ENCODE measurements at places on chromosomes 3 and 15.

DNA sequence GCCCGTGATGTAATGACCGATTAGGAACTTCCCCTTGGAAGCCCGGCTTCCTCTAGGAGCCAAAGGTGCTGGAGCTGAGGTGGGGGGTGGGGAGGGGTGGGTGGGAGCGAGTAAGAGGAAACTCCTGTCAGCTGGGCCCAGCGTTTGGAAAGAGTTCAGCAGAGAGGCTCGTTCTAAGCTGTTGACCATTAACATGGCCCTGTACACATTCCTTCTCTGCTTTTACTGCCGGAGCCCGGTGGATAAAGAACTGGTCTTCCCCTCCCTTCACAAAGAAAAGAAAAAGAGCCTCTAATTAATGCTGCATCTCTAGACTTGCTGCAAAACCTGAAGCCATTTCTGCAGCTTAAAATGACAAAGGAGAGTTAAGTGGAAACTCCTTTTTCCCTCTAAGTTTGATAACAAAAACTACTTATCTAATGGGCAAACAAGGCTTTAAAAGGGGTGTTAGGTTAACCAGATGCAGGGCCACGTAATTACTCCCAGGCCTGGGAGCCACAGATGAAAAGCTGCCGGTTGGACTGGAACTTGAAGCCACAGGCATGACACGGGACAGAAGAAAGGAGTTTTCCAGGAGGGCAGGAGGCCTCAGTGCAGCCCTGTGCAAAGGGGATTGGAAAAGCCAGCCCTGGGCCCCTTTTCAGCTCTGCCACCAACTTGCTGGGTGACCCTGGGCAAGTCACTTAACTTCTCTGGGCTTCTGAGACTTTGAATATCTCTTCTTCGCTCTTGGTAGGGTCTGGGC is 71.3 kb downstream of the SMAD6 start:
- no peak for DNase-seq

DNA sequence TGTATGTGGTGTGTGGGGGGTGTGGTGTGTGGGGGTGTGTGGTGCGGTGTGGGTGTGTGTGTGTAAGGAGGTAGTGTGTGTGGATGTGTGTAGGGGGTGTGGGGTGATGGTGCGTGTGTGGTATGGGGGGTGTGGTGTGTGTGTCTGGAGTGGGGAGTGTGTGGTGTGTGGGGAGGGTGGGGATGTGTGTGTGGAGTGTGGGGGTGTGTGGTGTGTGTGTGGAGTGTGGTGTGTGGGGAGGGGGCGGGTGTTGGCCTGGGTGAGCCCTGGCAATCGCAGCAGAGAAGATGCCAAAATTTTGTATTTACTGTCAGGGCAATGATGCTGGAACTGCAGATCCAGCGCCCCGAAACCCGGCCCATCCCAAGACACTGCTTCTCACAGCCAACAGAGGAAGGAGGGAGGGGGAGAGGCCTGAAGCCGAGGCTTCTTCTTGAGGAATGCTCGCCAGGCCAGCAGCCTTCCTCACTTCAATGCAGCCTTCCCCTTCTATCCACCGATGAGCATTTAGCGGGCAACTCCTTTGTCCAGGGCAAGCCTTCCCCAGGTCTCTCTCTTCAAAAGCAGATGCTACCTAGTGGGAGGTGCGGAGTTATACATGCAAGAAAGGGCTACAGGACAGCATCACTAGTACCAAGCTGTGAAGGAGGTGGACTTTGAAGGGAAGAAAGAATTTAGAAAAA is 11.9 kb upstream of the SRP14 start:
- DNase-seq: no peak

- DNase-seq: no peak
Observed at GRCh38 chr3:136385457-136385856, 135.3 kb downstream of the PCCB start.

- no peak for DNase-seq
Observed at GRCh38 chr3:13686367-13687160, 137.6 kb downstream of the FBLN2 start.

GRCh38 chr3:119647843-119648575 is 12.4 kb downstream of the POPDC2 start:
- DNase-seq: no peak

DNA sequence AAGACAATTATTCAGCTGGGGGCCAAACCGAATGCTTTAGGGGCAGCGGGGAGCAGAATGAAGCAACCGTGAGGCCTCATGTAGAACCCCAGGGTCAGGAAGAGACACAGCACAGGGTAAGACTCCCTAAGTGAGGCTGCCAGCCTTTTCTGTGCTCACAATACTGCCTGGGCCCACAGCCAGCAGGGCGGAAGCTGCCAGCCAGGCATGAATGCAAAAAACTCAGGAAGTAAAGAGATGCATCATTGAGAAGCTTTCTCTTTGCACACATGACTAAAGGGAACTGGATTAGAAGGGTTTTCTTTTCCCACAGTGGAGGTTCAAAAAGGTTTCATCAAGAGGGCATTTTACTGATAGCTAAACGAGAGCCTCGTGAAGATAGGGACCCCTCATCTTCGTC is 33.3 kb downstream of the CA12 start:
- DNase-seq: peak; percentile 82

DNA sequence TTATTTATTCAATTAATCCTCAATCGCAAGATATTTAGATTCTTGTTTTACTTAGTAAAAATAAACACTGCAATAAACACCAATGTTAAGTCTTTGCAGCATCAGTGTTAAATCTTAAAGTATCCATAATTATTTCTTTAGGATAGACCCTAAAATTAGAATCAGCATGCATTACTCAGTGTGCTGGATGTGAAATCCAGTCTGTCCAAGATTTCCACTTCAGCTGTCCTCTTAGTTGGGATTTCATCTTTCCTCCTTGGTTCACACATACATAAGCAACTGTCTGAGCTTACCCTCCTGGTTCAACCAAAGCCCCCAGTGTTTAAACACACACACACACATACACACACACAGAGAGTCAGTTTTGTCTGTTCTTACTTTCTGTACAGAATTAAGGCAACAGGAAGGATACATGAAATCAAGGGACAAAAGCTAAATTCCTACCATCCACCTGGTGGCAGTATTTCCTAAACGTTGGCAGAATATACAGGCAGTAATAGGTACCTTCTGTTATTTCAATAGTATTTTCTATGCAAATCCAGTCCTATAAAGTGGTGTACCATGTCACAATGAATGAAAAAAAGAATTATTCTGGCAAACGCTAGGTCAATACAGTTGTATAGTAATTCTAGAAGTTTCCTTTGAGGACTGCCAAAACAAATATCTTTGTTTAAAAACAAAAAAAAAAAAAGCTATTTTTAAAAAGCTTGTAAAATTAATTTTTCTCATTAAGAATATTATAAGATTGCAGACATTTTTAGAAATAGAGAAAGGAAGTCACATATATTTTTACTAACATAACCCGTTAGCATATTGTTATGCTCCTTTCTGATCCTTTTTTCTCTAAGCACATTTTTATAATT is 27.3 kb upstream of the DMXL2 start:
- peak; percentile 87 for DNase-seq

DNA sequence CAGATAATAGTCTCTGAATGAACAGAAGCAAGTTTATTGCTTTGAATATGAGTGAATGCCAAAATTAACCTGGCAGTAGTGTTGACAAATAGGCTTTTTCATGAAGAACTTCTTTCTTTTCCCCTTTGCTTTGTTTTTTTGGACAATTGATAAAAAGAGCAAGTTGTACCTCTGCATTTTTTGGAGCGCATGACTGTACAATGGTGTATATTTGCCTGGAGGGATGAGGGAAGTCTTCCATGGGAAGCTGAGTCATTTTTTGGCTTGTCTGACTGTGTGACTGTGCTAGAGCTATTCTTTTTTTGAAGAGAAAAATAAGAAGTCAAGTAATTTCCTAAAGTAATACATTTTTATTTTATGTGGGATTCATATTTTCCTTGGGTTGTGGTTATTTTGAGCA is 186.9 kb downstream of the KLHL25 start:
- DNase-seq: no peak

DNA sequence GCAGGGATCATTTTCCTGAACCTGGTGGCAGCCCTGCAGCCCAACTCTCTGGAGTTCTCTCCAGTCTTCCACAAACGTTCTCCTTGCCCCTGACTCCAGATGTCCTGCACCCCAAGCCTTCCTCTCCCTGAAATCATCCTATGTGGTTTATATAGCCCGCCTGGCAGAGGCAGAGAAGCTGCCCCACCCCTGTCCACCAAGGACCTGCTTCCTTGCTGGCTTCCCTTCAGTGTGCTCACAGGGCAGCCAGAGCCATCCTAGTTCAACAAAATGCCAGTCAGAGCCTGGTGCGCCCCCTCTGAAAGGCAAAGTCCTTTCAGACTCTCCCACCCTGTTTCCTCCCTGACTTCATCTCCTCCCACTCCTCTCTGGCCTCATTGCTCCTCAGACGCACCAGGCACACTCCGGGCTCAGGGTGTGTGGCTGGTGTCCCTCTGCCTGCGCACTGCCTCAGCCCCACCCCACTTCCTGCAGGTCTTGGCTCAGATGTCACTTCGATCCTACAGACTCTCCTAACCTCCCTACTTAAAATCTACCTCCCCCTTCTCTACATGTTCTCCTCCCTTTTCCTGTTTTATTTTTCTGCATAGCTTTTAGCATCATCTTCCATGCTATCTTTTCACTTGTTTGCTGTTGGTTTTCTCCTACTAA is 5.9 kb downstream of the KBTBD13 start:
- peak; percentile 79 for DNase-seq

- DNase-seq: peak; percentile 83
Observed at GRCh38 chr3:126679318-126679751, 24.4 kb upstream of the TXNRD3 start.

DNA sequence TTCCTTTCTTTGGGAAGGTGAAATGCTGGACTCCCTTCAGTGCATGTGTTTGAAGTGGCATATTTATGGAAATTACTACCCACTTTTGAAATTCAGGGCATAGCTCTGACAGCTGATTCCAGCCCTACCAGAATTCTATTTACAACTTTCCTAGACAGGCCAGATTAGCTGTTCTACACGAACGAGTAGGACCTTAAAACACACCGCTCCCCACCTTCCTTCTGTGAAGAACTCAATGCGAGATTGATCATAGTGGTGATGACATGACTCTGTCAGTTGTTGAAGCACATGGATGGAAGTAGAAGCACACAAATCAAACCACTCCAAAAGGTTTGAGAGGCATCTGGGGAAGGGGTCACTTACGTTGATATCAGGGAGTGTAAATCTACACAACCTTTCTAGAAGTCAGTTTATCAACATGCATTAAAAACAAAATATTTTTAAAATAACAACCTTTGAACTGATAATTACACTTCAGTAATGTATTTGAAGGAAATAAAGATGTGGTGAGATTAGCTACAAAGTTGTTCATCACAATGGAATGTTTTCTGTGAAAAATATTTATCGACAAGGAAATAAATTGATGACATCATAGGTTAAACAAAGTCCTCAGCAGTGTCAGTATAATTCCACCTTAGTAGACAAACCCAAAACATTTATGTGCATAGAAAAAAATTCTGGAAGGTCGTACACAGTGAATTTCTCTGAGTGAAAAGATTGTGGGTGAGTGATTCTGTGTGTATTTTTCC is 29.8 kb downstream of the RARB start:
- no peak for DNase-seq

DNA sequence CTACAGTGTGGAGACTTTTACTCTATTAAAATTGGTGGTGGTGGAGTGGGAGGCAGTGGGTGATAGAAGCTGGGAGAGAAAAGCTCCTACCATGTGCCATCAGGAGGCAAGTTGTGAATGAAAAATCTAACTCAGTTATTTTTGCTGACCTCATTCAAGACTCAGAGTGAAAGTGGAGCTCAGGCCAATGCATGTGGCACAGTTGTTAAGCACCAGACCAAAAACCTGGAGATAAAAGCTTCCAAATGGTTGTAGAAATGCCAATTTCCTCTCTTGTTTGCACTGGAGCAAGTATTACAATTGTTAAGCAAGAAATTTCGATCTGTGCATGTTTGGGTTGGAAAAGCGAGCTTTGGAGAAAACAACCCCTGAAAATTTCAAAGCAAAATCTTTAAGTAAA is 81.5 kb upstream of the PRICKLE2 start:
- DNase-seq: no peak

- DNase-seq: no peak
Observed at GRCh38 chr3:11583638-11584046, 60.1 kb downstream of the VGLL4 start.

DNA sequence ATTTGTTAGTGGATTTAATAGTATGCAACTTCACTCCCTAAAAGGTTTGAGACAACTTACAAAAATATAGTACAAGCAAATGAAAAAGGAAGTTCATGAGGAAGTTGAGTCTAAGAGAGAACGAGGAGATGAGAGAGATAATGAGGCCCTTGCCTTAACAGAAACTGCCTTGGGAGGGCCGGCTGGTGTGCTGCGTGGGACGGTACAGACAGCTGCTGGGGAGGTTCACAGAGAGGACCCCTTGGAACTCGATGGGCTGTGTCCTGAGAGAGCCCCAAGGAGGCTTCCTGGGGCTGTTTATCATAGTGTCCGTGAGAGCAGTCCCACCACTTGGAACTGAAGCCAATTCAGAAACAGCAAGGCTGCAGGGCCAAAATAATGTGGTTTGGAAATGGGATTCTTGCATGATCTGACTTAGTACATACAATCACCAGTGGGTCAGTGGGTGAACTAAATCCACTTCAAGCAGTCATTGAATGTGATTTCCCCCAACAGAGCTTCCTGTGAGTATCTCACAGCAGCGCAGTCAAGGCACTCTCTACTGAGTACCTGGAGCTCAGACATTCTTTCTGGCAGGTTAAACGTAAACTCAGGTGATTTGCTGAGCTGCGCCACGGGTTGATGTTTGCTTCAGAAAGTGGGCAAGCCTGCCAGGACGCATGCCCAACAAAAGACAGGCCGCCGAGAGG is 90.8 kb downstream of the CRTC3 start:
- DNase-seq: peak; percentile 88

DNA sequence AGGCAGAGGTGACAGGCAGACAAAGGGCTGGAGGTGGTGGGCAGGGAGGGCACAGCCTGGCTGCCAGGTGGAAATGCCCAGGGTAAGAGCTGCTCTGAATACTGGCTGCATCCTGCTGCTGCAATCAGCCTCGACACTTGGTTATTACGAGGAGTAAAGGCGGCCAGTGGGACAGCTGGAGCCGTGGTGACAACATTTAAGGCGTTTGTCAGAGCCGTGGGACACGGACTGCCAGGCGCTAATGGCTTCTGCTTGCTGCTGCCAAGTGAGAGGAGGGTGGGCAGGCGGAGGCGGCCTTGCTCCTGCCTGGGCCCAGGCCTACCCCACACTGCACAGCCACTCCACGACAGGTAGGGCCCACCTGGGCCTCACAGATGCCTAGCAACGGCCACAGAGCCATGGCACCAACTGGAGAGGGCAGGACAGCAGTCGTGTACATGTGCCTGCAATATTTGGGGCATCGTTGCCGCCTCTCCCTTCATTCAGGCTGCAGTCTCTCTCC is 49.2 kb upstream of the TMEM115 start:
- DNase-seq: no peak
